ENCODE measurements at places on chromosomes 13 and 19. TPM values are rescaled to one million over a fixed set of nuclear protein-coding genes. Genes with fewer than 3 reads are reported as not detected.

- H3K36me3 ChIP-seq, result no peaks in the 10 kb centered on the region
- DNase-seq, result no peak
- H3K4me3 ChIP-seq, result no peak overlapping the region
- peaks cover 7% of the 10 kb centered on the region for H3K27me3 ChIP-seq
- H3K27ac ChIP-seq, result no peak overlapping the region
- H3K4me1 ChIP-seq, result peaks cover 3% of the 10 kb centered on the region
Observed at GRCh38 chr19:35088131-35088913, 27.3 kb upstream of the FXYD3 start.

DNA sequence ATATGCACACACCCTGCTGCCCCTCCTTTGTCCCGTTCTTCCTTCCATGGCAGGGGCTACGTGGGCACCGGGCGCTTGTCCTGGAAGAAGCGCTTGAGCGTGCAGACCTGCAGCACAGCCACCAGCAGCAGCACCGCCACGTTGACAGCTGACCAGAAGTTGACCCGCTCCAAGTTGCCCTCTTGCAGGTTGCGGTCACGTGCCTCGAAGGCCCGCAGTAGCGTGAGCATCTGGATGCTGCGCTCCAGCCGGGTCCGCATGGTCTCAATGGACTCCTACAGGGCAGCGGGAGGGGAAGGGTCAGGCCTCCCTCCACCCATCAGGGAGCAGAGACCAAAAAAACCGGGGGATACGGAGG is 3.1 kb downstream of the TMED1 start:
- H3K36me3 ChIP-seq, result peaks cover 21% of the 10 kb centered on the region
- no peak for DNase-seq
- no peak overlapping the region for H3K27ac ChIP-seq
- H3K4me3 ChIP-seq, result no peak overlapping the region
- peaks cover 22% of the 10 kb centered on the region for H3K4me1 ChIP-seq

GRCh38 chr13:97348569-97349100 is 85.3 kb upstream of the RAP2A start:
- no peak for DNase-seq
- H3K4me3 ChIP-seq, result no peak overlapping the region
- peaks cover 8% of the 10 kb centered on the region for H3K36me3 ChIP-seq

GRCh38 chr19:48967346-48968178 is 2.5 kb downstream of the FTL start:
- no peak for DNase-seq
- peaks cover 36% of the 10 kb centered on the region for H3K36me3 ChIP-seq
- peaks cover 55% of the 10 kb centered on the region for H3K4me1 ChIP-seq
- no peaks in the 10 kb centered on the region for H3K27me3 ChIP-seq
- H3K27ac ChIP-seq, result no peak overlapping the region

KLK2 gene
- not detected for total RNA-seq

ATP11A gene
- 63.1 TPM for total RNA-seq

- H3K27ac ChIP-seq, result no peak overlapping the region
- no peaks in the 10 kb centered on the region for H3K4me1 ChIP-seq
- no peaks in the 10 kb centered on the region for H3K36me3 ChIP-seq
Observed at GRCh38 chr13:109481040-109481439, 305.3 kb downstream of the IRS2 start.

ZNF160 gene
- 42.9 TPM for total RNA-seq

- H3K4me1 ChIP-seq, result no peaks in the 10 kb centered on the region
- no peaks in the 10 kb centered on the region for H3K36me3 ChIP-seq
- H3K4me3 ChIP-seq, result no peak overlapping the region
- H3K27ac ChIP-seq, result no peak overlapping the region
- peaks cover 4% of the 10 kb centered on the region for H3K27me3 ChIP-seq
- no peak for DNase-seq
Observed at GRCh38 chr13:97566907-97567306, 132.9 kb downstream of the RAP2A start.
